NCI-H2029 treated with DMSO at 0.1 percent for 48 hours (cell line): ENCODE measurements at places on chromosomes 4 and X.
A peak's percentile ranks its signal among the peaks of the same experiment; 100 is the strongest.

DNA sequence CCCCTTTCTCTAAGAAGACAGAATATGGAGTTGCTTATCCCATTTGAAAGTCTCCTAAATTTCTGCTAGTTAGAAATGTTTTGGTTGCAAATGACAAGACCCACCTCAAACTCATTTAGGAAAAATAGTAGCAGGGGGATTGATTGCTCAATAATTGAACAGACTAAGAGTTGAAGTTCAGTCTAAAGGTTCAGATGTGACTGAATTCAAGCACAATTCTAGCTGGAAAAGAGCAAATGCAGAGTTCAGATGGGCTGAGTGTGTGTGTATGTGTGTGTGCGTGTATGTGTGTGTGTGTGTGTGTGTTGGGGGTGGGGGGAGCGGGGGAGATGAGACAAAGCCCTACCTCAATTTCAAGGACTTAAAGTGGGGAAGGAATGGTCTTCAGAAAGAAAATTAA is 35.7 kb upstream of the SH3D19 start:
- DNase-seq, result no peak

GRCh38 chrX:43467608-43468234 is 188.4 kb upstream of the MAOA start:
- no peak for DNase-seq

DNA sequence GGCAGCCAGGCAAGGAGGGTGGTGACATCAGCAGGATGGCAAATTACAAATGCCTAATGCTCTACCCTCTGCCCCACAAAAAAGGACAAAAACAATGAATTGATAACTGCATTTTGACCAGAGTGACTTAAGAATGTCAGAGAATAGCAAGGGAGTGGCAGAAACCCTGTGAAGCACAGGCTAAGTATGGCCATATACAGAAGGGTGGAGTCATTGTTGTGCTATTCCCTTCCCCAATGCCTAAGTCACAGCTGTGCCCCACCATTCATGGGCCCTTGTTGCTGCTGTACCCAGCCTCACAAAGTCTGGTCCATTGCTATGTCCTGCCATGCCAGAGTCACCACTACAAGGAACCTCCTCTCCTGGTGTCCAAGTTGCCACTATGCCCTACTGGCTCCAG is 123.1 kb downstream of the NEK1 start:
- DNase-seq, result no peak

- peak; percentile 49 for DNase-seq
These were observed 14.5 kb downstream of the AFP start for GRCh38 chr4:73450398-73451004.

DNA sequence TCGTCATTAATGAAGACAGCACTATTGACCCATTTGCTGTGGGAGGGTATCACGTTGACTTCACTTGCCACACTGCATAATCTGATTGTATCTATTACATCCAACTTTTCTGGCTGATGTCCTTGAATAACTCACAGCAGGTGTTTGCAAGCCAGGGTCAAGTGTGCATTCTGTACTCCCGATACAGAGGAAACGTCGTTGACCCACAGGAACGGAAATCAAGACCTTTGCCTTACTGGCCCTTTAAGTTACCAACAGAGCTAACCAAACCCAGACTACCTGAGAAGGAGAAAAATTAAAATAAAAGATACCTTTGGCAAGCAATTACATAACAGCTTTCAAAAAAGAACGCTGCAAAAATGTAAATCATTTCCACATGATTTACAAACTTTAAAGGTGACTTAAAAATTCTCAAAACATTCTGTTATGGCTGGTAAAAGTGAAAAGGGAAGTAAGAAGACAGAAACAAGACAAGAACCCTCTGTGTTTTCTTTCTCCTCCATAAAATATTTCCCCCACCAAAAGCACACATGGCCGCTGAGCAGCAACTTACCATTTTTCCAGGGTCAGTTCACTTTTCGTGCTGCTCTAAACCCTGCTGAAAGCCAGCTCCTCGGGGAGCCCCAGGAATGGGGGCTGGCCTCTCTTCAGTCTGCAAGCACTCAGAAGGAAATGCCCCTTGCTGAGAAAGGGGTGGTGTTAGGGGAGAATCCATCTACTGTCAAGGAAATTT is 6.5 kb upstream of the SHISA3 start:
- no peak for DNase-seq

DNA sequence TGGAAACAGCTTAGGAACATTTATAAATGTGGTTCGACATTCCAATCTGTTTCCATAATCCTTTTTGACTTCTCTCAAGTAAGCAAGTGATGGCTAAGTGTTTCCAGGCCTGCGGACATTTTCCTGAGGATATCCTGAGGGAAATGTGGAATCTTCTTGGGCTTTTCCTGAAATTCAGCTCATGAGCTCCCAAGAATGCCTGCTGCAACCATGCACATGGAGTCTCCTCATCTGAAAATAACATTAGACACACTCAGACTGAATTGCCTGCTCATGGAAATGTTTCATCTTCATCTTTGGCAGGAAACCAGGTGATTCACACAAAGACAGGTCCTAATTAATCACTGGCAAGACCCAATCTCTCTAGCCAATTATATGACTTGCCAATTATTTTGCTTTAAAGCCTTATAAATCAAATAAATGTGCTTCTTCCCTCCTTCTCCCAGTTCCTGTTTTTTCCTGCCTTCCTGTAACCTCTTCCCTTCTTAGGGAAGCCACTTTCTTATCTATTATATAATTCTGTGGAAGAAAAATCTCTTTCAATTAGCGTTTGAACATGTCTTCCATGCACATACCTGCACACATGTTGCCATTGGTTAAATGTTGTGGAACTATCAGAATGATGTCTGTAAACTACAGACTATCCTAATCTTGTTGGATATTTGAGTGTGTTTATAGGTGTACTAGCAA is 104.6 kb upstream of the MXRA5 start:
- DNase-seq, result no peak

GRCh38 chrX:9221781-9222180 is 187.9 kb upstream of the FAM9B start:
- no peak for DNase-seq

- DNase-seq, result no peak
These were observed 706.6 kb upstream of the EPHA5 start for GRCh38 chr4:66376921-66377320.

DNA sequence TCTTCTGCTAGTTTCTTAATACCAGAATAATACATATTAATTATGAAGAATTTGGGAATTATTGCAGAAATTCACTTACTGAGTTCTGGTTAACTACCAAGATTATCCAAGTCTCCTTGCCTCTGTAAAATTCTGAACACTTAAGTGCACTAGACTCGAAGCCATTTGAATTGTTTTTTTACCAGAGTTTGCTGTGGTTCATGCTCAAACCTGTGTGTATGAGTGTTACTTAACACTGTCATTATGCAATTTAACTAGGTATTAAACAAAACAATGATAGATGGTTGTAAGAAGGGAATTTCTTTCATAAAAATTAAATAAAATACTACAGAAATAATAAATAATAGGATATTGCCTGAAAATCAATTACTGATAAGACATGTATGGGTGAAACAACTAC is 145.6 kb upstream of the FAT4 start:
- DNase-seq, result no peak

DNA sequence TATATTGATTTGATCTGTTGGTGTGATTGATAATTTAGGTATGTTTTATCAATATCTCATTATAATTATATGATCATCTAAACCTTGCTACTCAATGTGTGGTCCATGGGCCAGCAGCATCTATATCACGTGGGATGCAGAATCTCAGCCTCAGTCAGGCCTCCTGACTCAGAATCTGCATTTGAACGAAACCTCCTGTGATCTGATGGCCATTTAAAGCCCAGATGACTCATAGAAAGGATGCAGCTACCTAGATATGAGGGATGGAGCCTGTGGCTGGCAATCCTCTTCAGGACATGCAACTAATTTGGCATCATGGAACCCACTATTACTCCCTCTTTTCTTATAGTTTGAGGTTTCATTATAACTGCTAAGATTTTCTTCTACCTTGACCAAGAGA is 11.3 kb upstream of the CHRNA9 start:
- no peak for DNase-seq

DNA sequence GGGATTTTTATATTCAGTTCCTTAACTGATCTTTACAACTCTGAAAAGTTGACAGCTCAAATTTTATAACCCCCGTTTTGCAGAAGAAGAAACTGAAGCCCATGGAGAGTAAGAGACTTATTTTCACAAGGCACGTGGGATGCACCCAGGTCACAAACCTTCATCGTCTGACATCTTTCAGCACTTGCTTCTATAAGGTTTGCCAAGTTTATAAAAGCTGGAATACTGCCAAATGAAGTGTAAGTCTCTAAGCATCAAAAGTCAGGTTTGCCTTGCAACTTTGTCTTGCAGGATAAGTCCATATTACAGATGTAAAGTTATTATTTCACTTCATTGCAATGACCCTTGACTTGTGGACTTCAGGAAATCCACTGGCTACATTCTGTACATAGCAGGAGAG is 6.3 kb upstream of the KCNIP4 start:
- no peak for DNase-seq

DNA sequence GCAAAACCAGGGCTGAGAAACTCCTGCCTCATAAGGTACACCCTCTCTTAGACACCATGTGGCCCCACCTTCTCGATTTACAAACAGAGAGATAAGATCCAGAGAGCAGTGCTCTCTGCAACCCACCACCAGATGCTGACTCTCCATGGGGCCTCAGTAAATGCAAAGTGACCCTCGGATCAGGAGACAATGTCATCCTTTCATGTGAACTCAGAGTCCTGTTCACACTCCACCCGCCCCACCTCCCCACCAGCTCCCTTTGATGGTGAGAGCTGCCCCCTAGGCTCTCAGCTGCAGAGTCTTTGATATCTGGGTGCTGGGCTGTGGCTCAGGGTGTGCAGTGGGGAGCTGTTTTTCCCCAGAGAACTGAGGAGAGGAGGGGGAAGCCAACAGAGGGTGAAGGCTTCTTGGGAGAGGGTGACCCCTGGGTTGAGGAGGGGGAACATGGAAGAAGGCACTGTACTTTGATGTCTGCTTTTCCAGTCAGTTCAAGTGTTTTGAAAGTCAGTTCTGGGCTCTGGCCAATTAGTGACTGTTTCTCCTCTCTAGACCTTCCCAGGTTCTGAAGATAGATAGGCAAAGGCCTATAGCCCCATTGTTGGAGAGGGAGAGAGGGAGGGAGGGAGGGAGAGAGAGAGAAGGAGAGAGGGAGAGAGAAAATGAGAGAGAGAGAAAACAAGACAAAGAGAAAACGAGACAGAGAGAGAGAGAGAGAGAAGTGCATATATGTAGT is 88.2 kb downstream of the SCD5 start:
- no peak for DNase-seq

- DNase-seq, result no peak
These were observed 4.0 kb downstream of the FLNA start for GRCh38 chrX:154370300-154371016.

- no peak for DNase-seq
These were observed 44.5 kb upstream of the NDP start for GRCh38 chrX:44017676-44018075.

GRCh38 chr4:130124066-130124465 is 1028.1 kb downstream of the C4orf33 start:
- no peak for DNase-seq

GRCh38 chr4:41885456-41885855 is 49.8 kb upstream of the TMEM33 start:
- no peak for DNase-seq

DNA sequence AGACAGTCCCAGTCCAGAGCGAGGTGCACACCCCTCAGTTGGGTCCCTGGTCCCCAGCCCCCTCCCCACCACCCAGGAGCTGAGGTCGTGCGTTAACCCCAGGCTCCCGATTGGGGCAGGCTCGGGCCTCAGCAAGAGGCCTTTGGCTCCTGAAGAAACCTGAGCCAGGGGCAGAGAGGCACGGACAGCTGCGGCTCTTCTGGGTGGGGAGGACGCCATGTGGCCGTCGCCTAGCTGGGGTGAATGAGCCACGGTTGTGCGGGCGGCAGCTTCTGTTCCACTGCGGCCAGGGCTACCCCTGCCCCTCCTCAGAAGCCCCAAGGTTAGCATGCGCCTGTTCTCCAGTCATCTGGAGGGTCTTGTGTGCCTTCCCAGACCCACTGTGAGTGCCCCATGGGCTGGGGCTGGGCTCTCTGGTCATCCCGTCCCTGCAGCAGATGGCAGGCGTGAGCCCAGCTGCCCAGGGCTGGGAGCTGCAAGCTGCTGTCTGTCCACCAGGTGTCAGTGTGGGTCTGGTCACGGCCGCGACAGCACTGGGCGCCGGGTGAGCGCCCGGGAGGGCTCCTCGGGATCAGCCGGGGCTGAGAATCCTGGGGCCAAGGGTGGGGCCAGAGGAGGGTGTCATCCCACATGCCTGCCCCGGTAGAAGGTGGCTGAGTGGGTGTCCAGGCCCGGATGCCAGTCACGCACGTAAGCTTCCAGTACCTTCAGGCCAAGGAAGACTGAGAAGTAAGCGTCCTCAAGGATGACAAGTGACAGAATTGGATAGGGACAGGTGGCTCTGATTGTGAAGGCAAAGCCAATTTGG is 21.9 kb downstream of the ATP2B3 start:
- no peak for DNase-seq

DNA sequence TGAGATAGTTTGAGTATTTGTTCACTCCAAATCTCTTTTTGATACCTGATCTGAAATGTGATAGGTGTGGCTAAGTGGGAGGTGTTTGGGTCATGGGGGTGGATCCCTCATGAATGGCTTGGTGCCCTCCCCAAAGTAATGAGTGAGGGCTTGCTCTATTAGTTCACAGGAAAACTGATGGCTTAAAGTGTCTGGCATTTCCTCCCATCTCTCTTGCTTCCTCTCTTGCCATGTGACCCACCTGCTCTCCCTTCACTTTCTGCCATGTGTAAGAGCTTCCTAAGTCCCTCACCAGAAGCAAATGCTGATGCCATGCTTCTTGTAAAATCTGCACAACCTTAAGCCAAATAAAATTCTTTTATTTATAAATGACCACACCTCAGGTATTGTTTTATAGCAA is 61.1 kb downstream of the MAD2L1 start:
- DNase-seq, result no peak
